ENCODE measurements at places on chromosomes 1 and 21. TPM values are rescaled to one million over a fixed set of nuclear protein-coding genes. Genes with fewer than 3 reads are reported as not detected.

PDE4B gene
- total RNA-seq, result 21.4 TPM

GRCh38 chr1:41468122-41468762 lies 16.2 kb downstream of the EDN2 start:
- no peak for DNase-seq

AQP10 gene
- not detected for total RNA-seq

DNA sequence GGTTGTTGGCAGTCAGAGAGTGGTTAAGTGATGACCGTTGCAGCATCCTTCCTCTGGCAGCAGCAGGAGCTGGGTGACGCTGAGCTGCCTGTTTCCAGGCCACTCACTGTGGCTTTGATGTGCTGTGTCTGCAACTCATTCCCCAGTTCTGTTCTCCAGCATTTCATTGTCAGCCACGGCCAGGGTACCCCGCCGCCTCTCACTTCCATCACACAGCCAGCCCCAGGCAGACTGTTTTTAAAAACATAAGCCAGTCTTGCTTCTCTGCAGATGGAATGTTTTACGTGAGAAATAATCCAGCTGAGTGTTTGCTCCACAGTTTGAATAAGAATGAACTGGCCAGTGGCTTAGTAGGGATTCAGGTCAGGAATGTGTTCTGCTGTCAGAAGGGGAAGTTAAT lies 21.5 kb upstream of the ST6GALNAC3 start:
- peak; percentile 24 for DNase-seq

EDN2 gene
- not detected for total RNA-seq

GRCh38 chr21:27202301-27202700 lies 235.4 kb upstream of the ADAMTS5 start:
- no peak for DNase-seq

DNA sequence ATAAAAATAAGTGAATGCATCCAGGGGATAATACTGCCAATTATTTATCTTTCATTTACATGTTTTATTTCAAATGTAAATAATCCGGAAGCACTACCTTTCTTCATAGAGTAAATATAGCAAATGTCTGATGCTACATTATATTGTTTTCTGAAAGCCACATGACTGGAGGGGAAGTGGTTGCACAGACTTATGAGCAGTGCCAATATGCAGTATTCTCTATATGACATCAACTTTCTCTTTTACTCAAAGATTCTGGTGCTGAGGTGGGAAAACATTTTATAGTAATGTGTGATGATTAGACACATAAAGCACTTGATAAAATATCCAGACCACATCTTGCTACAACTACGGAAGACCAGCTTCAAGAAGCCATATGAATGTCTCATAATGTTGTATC lies 314.7 kb downstream of the NEGR1 start:
- DNase-seq, result no peak

GRCh38 chr21:16033193-16033592 lies 303.4 kb downstream of the USP25 start:
- no peak for DNase-seq

GRCh38 chr1:155933591-155934096 lies 569 bp downstream of the KHDC4 start:
- DNase-seq, result no peak

TRNP1 gene
- not detected for total RNA-seq

DNA sequence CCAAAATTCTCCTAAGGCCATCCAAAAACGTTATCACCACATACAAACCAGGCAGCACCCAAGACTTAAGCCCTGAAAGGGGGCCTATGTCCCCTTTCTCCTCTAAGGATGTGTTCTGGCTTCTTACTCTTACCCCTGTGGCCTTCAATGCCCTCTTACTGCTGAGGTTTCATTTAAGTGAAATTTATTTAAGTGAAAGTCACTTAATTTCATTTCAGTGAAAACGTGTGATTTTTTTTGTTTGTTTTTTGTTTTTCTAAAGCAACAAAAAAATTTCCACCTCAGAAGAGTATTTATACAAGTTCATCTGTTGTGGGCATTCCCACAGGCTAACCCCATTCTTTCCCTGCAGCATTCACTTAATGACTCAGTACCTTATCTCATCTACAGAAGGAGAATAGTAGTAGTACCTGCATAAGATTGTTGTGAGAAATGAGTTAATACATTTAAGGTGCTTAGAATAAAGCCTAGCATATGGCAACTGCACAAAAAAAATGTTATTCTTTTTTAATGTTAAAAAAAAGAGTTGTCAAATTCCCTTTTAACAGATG lies 220.6 kb downstream of the CHRM3 start:
- DNase-seq, result no peak

DNA sequence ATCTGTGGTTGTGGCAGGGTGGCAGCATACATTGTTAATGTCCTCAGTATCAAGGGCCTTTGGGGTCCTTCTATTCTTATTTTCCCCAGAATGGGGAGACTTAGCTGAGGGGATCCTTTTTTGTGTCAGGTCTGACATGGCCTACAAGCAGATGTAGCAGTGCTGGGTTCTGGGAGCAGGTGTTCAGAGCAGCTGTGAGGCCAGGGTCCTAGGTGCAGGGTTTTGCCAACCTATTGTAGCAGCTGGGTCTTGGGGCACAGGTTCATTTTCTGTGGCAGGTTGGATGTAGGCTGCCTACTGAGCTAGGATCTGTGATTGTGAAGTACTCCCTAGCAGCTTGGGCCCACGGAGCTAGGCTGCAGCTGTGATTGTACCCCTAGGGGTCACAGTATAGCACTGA lies 60.1 kb downstream of the DIPK1A start:
- no peak for DNase-seq

DNA sequence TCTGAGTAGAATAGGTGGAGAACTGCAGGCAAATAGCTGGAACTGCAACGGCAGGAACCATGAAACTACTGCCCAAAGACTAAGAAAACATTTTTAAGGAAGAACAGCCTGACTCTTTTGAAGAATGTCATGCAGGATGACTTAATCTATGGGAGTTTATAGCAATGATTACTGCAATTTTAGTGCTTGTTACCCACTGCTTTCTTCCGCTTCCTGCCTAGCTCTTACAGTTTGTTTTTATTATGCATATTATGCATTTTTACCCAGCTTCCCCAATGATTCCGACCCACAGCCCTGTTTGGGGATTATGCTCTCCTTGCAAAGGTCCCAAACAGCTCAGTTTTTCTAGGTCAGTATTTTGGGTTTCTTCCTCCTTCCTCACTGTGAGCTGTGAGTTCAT lies 71.2 kb downstream of the PCNX2 start:
- no peak for DNase-seq

DNA sequence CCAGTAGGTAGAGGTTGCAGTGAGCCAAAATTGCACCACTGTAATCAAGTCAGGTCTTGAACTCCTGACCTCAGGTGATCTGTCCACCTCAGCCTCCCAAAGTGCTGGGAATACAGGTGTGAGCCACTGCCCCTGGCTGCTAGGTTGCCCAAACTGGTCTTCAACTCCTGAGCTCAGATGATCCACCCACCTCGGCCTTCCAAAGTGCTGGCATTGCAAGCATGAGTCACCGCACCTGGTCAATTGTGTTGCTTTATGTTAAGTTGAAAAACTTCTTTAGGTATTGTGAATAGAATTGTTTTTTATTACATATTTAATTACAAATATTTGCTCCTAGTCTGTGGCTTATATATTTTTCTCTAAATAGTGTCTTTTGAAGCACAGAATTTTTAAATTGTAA lies 80.5 kb downstream of the PRKAB2 start:
- DNase-seq, result no peak

GRCh38 chr1:162570718-162571117 lies 9.2 kb downstream of the UAP1 start:
- no peak for DNase-seq

DNA sequence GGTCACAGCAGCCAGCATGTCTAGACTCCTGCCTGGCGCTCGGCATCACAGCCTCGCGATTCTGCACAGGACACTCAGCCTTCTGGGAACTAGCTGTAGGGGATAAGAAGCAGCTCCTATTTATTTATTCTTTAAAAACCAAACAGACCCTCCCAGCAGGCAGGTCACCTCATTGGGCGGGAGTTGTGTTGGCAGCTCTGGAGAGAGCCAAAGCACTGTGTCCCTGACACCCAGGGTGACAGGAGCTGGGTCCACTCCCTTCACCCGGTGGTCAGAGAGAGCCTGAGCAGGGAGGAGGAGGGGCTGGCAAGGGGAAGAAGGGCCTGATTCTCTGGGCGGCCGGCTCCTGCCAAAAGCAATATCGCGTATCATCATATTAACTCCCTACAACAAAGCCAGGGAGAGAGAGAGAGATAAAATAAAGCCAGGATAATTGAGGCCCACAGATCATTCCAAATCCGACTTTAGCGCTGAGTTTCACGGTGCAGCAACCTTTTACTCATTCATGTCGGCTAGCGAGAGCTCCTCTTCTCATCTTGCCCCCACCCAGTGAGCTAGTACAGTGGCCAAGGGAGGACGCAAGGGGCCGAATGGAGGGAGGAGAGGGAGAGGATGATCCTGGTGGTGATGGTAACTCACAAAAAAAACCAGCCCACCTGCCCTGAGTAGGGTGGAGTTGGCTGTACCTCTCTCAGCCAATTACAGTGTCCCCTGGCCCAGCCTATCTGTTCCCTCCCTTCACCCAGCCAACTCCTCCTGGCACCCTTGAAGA lies 79.8 kb upstream of the IFFO2 start:
- DNase-seq, result no peak

ADAMTSL4 gene
- not detected for total RNA-seq

- DNase-seq, result no peak
Observed at GRCh38 chr1:27027575-27028250, 15.1 kb upstream of the TENT5B start.

GRCh38 chr1:11100149-11100493 lies 452 bp upstream of the EXOSC10 start:
- DNase-seq, result no peak

S100A7 gene
- not detected for total RNA-seq

FCN3 gene
- not detected for total RNA-seq

DNA sequence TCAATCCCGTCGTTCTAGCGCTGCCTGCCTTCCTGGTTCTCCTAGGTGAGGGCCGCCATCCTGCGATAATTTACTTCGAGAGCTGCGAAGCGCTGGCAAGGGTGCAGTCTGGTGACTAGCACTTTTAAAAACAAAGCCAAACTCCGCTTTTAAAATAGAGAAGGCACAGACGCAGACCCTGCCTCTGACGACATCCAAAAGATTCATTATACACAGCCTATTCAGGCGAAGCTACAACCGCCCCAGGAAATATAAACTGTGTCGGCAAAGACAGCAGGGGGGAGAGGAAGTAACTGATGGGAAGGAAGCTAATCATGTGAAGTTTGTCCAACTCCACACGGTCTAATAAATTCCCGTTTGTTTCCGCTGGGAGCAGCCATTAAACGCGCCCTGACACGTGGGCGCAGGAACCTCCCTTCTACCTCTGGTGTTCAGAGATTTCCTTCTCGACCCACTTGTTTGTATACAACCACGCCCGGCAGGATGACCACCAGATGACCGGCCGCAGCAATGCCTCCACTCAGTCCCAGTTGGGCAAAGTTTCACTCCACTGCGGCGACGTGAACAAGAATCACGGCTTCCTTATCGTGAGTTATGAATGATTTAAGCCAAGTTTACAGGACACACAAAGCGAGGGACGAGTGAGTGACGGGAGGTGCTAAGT lies 1.3 kb downstream of the GNG12 start:
- DNase-seq, result no peak

DNA sequence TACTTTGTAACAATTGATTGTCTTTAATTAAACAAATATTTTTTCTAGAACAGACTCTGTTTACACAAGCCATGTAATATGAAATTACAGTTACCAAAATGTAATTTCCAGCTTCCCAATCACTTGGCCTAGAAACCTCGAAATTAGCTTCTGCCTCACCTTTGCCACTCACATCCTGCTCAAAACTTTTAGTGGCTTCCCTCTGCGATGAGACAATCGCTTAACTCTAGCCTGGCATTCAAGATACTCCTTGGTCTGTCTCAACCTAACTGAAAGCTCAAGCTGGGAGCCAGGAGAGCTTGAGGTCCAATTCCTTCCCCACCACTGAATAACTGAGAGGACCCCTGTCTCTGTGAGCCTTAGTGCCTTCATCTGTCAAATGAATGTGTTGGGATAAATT lies 42.8 kb downstream of the GFI1 start:
- no peak for DNase-seq

ZNF124 gene
- 29.1 TPM for total RNA-seq

GRCh38 chr1:220999872-221000863 lies 120.9 kb downstream of the HLX start:
- no peak for DNase-seq

DNA sequence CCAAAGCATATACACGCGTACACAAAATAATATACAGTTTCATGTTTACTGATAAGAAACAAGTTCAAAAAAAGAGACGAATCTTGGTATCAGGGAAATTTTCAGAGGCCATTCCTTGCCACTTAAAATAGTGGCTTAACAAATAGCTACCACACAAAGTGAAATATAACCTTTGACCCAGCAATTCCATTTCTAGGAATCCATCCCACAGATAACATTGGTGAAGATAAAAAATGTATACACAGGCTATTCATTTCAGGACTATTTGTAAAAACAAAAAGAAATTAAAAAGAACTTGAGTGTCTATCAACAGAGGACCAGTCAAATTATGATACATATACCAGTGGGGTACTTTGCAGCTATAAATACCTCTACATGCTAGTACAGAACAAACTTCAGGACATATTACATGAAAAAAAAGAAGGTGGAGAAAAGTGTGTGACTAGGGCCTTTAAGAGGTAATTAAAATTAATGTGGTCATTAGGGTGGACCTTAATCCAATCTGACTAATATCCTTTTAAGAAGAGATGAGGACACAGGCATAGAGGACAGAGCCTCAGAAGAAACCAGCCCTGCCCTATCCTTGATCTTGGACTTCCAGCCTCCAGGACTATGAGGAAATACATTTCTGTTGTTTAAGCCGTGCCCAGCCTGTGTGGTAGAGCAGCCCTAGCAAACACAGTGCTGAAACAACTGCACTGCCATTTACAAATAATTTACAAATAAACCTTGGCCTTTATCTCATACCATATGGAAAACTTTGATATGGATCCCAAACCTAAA lies 7.8 kb downstream of the UBE2G2 start:
- no peak for DNase-seq

DNA sequence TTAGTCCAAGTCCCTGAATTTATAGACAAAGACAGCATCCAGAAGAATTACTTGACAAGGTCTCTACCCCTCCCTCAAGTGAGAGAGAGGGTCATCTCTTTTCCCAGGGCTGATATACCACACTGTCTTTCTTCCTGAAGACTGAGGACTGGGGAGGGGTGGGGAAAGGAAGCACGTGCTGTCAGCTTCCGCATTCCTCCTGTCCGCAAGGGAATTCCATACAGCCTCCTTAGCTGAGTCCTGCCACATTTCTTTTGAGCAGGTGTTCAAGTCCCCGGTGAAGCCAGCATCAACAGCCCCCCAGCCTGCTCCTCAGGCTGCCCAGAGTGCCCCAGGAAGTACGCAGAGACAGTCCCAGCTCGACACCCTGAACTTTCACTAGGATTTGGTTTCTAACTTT lies 34.2 kb downstream of the PCAT6 start:
- DNase-seq, result no peak

- no peak for DNase-seq
Observed at GRCh38 chr1:218917656-218918055, 256.0 kb upstream of the LYPLAL1 start.

SCP2 gene
- 95.9 TPM for total RNA-seq

FAM72D gene
- 14.4 TPM for total RNA-seq

KMO gene
- total RNA-seq, result not detected

GRCh38 chr1:193013005-193013404 lies 46.2 kb downstream of the UCHL5 start:
- no peak for DNase-seq

- DNase-seq, result no peak
Observed at GRCh38 chr1:16128338-16128741, 27.5 kb downstream of the EPHA2 start.

FAM229A gene
- total RNA-seq, result 2.6 TPM

- no peak for DNase-seq
Observed at GRCh38 chr1:56799605-56800400, 19.4 kb downstream of the FYB2 start.

COL8A2 gene
- total RNA-seq, result not detected

TCEA3 gene
- total RNA-seq, result 11.4 TPM
